Kidney (tissue), 22 donors: ENCODE measurements at places on chromosomes 7 and 10. TPM values are rescaled to one million over a fixed set of nuclear protein-coding genes. Genes with fewer than 3 reads are reported as not detected.

- DNase-seq: no peak
- no peak overlapping the region for H3K27ac ChIP-seq
- H3K27me3 ChIP-seq: no peaks in the 10 kb centered on the region
- H3K4me3 ChIP-seq: no peak overlapping the region
Observed at GRCh38 chr10:125419831-125420230, 259.5 kb upstream of the CTBP2 start.

- H3K27ac ChIP-seq: no peak overlapping the region
- no peak for DNase-seq
- no peaks in the 10 kb centered on the region for H3K27me3 ChIP-seq
Observed at GRCh38 chr10:20662742-20663141, 234.4 kb downstream of the NEBL start.

DNA sequence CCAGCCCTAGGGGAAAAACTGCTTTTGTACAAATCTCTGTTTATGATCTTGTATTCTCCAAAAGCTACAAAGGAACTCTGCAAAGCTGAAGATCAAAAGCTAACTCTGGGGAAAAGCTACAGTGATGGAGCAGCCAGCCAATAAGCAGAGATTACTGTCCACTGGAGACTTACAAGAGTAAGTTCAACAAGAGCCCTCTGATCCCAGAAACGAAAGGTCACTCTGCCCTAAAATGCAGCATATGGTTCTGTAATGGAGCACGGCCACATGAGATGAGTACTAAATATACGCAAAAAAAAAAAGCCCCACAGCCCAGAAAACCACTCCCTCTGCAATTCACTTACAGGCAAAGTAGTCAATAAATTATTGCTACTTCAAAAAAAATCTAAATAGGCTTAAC, 60.1 kb downstream of the ERCC6 start:
- H3K4me1 ChIP-seq: no peaks in the 10 kb centered on the region
- H3K27ac ChIP-seq: no peak overlapping the region
- peaks cover 29% of the 10 kb centered on the region for H3K36me3 ChIP-seq
- DNase-seq: no peak

DNA sequence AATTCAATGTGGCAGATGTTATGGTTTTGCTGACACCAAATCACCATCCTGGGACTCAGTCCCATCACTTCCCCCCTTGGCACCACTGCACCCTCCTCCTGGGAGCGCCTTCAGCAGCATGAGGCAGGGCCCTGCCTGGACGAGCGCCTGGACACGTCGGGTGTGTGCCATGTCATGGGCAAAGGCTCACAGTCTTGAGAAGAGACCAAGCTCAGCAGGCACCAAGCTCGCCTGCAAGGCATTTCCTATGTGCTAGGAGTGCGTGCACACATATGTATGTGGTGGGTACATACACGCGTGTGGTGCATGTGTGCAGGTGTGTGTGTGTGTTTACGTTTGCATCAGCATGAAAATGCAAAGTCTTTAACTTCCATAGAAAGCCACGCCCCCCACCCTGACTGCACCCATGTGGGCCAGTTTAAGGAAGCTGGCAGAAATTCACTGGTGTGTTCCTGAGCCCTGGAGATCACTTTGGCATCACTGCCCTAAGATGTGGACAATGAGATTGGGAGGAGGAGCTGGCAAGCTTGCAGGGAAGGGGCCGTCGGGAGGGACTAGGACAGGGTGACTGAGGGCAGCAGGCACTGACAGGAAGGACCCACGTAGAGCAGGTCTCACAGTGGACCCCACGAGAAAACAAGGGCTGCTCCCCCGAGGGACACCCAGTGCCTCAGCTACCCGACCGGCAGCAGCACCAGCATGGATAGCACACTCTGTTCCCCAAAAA, 169.9 kb upstream of the PPP2R2D start:
- H3K27ac ChIP-seq: no peak overlapping the region
- H3K4me1 ChIP-seq: peaks cover 3% of the 10 kb centered on the region
- no peak overlapping the region for H3K4me3 ChIP-seq

DNA sequence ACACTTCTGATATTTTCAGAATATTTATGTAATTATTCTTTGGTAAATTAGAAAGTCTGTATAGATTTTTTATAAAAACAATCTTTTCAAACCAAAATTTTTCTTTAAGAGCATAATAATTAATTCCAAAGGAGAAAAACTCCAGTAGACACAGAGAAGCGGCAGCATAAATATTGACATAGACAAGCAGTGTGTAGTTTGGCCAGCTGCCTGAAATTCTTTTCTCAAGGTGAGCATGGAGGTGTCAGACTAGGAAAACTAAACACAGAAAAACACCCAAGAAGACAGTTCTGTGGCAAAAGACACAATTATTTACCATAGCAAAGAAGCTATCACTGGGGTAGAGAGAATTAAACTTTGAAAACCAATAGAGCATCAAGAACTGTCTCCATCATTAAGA, 82.4 kb downstream of the KLF6 start:
- no peaks in the 10 kb centered on the region for H3K36me3 ChIP-seq
- H3K27ac ChIP-seq: no peak overlapping the region
- H3K27me3 ChIP-seq: no peaks in the 10 kb centered on the region
- no peaks in the 10 kb centered on the region for H3K4me1 ChIP-seq

GRCh38 chr7:142024547-142024946, 28.9 kb downstream of the MGAM start:
- no peak for DNase-seq
- H3K27ac ChIP-seq: no peak overlapping the region
- no peaks in the 10 kb centered on the region for H3K36me3 ChIP-seq

- DNase-seq: no peak
- no peaks in the 10 kb centered on the region for H3K27me3 ChIP-seq
- no peaks in the 10 kb centered on the region for H3K4me1 ChIP-seq
- H3K27ac ChIP-seq: no peak overlapping the region
- H3K4me3 ChIP-seq: no peak overlapping the region
- no peaks in the 10 kb centered on the region for H3K36me3 ChIP-seq
Observed at GRCh38 chr7:12028508-12028907, 182.6 kb upstream of the TMEM106B start.

GRCh38 chr10:115063701-115064658, 29.2 kb upstream of the ATRNL1 start:
- H3K27me3 ChIP-seq: no peaks in the 10 kb centered on the region
- no peak overlapping the region for H3K4me3 ChIP-seq
- no peaks in the 10 kb centered on the region for H3K4me1 ChIP-seq
- no peaks in the 10 kb centered on the region for H3K36me3 ChIP-seq
- DNase-seq: no peak

DNA sequence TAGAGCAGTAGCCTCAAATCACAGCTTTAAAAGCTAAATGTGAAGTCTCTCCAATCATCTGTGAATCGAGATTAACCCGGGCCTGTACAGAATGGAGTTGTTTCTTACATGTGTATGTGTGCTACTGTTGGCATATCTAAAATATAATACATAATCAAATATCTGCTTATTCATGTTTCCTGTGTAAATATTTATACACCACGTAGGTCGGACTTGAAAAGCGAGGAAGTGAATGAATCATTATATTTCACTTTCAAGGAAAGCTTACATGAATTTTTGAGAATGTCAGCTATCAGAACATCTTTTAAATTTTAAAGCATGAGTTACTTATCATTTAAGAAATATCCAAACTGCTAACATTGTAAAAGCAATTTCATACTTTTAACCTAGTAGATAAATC, 233.3 kb downstream of the SLC25A13 start:
- no peaks in the 10 kb centered on the region for H3K4me1 ChIP-seq
- no peaks in the 10 kb centered on the region for H3K27me3 ChIP-seq
- H3K4me3 ChIP-seq: no peak overlapping the region
- H3K36me3 ChIP-seq: no peaks in the 10 kb centered on the region
- DNase-seq: no peak

DNA sequence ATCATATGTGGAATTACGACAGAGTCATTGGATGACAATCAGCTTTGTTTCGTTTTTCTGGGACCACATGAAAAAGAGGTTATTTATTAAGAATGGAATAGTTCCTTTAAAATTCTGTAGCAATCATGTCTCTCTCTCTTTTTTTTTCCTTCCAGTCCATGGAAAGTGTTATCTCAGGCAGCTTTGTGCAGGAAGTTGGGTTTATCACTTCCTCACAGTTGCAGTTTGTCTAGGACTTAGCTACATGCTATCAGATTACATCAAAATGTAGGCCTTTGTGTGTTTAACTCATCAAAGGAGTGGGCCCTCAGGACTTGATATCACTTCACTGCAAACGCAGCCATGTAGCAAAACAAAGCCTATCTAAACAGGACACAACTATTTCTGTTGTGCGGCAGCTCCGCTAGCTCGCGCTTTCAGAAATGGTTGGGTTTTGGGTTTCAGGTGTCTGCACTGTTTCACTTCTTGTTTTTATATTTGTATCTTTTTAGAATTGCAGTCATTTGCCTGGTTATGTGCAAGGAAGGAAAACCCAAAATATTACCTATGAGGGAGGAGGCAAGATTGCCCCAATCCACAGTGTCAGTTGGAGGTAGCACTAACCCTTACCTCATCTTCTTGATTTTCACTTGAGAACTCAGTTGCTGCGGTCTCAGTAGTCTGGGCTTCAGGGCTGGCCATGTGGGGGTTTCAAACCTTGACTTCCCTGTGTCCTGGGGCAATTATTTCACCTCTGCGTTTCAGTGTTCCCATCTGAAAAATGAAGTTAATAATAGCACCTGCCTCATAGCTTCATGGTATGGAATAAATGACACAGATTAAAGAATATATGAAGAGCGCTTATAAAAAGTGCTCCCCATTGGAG, 66.7 kb downstream of the HHEX start:
- H3K4me3 ChIP-seq: no peak overlapping the region

- no peak overlapping the region for H3K27ac ChIP-seq
- DNase-seq: no peak
- no peaks in the 10 kb centered on the region for H3K27me3 ChIP-seq
- H3K4me1 ChIP-seq: no peaks in the 10 kb centered on the region
- no peaks in the 10 kb centered on the region for H3K36me3 ChIP-seq
Observed at GRCh38 chr10:118832241-118832651, 77.5 kb upstream of the CACUL1 start.

GRCh38 chr7:122511268-122511667, 187.6 kb downstream of the RNF133 start:
- no peak overlapping the region for H3K27ac ChIP-seq
- no peak for DNase-seq
- no peak overlapping the region for H3K4me3 ChIP-seq
- no peaks in the 10 kb centered on the region for H3K36me3 ChIP-seq
- no peaks in the 10 kb centered on the region for H3K4me1 ChIP-seq

Gene CNNM1
- 0.85 TPM for total RNA-seq

Gene TMEM213
- 30.2 TPM for total RNA-seq

Gene ZNF92
- total RNA-seq: 9.5 TPM

Gene LRRN3
- 1.1 TPM for total RNA-seq

Gene ASB4
- total RNA-seq: not detected
